Activated CD4-positive, alpha-beta T cell treated with anti-CD3 and anti-CD28 coated beads, Interleukin-2, amount 10 ng/mL, durations not matched to agents 24 days and 14 days (primary cell): ENCODE measurements at places on chromosomes 7 and 10. TPM values are rescaled to one million over a fixed set of nuclear protein-coding genes. Genes with fewer than 3 reads are reported as not detected.

Gene UNC5B
- total RNA-seq = 0.02 and 0.14 TPM in 2 replicates

DNA sequence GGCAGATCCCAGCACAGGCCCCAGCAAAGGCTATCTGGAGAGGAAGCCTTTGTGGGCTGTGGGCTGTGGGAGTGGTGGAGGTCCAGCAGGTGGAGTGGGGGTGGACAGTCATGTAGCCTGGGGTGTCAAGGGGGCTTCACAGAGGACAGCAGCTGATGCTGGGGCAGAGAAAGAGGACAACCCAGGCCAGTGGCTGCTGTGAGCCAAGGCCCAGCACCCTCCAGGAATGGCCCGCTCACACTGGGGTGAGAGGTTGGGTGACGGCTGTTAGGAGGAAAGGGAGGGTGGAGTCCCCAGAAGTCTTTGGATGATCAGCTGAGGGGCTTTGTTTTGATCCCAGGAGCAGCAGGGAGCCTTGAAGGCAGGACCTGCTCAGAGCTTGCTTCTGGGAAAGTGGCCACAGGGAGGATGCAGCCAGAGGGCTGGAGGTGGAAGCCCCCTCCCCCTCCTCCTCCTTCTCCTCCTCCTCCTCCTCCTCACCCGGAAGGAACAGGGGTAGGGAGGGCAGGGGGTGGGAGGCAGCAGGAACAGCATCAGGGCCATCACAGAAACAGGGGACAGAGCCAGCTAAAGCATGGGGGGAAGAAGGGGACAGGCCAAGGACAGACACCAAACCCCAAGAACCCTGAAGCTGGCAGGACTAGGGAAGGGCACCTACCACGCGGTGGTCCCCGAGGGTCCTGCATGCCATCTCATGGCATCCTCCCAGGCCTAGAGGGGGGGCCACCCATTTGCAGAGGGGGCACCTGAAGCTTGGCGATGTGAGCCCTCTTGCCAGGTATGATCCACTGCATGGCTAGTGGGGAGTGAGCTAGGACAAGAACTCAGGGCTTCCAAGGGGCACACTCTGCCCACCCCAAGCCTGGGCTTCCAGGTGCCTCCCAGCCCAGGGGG lies 144.9 kb downstream of the GRID1 start:
- peaks cover 3% of the 10 kb centered on the region for H3K4me1 ChIP-seq
- H3K4me3 ChIP-seq = no peak overlapping the region
- no peak overlapping the region for H3K27ac ChIP-seq

DNA sequence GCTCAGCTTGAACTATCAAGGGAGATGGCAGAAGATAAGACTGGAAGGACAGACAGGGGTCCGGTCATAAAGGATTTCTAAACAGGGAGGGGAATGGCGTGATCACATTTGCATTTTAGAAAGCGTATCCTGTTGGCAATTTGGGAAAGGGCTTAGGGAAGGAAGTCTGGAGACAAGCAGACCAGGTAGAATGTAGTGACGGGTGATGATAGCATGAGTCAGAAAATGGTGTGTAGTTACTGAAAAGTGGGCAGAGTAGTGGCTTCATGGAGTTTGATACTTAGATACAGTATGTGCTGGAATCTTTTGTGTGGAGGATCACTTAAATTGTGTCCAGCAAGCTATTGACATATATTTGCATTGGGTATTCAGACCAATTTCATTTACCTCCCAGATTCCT lies 61.2 kb downstream of the LRGUK start:
- H3K27ac ChIP-seq = no peak overlapping the region
- no peaks in the 10 kb centered on the region for H3K36me3 ChIP-seq
- H3K4me1 ChIP-seq = no peaks in the 10 kb centered on the region

- H3K36me3 ChIP-seq = peaks cover 18% of the 10 kb centered on the region
- H3K4me3 ChIP-seq = no peak overlapping the region
- H3K4me1 ChIP-seq = no peaks in the 10 kb centered on the region
- no peaks in the 10 kb centered on the region for H3K27me3 ChIP-seq
These were observed 48.5 kb downstream of the LCOR start for GRCh38 chr10:96880575-96880974.

GRCh38 chr10:96440361-96441292 lies 73.1 kb downstream of the TLL2 start:
- no peaks in the 10 kb centered on the region for H3K4me1 ChIP-seq
- peaks cover 6% of the 10 kb centered on the region for H3K27me3 ChIP-seq
- no peak overlapping the region for H3K4me3 ChIP-seq
- no peaks in the 10 kb centered on the region for H3K36me3 ChIP-seq

DNA sequence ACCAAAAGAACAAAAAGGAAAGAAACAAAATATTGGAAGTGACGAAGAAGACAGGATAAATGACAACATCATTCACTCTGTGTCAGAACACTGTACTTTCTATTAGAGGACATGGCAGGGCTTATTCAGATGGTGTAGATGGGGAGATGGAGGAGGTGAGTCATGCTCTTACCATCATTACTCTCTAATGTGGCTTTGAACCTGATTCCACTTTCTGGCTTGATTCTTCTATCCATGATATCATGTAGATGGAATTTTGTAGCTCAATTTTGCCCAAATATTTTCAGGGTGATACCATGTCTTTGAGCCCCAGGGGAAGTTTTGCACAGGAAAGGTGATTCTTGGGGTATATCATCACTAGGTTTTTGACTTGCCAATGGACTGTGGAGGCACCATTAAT lies 91.7 kb downstream of the CFAP58 start:
- no peaks in the 10 kb centered on the region for H3K4me1 ChIP-seq
- H3K27ac ChIP-seq = no peak overlapping the region
- H3K27me3 ChIP-seq = peaks cover 17% of the 10 kb centered on the region

Gene CRPPA
- 1.1 and 1.3 TPM in 2 replicates for total RNA-seq

DNA sequence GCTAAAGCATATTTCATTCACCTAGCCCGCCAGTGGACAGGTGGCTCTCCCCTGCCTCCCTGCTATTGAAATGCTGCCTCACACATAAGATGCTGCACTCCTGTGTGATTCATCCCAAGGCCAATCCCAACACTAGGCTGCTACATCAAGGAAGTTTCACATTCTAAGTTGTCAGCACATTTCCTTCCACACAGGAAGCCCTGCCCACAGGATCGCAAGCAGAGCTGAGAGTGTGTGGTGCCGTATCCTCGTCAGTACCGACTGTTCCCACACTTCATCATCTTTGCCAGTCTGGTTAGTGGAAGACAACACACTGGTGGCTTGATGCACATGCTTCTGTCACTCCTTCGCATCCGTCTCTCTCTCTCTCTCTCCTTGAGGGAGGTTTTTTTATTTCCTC lies 194.3 kb upstream of the PPP2R2D start:
- H3K27me3 ChIP-seq = no peaks in the 10 kb centered on the region
- no peak for DNase-seq
- no peak overlapping the region for H3K4me3 ChIP-seq
- H3K4me1 ChIP-seq = no peaks in the 10 kb centered on the region
- no peak overlapping the region for H3K27ac ChIP-seq

Gene LLCFC1
- total RNA-seq = not detected in 2 replicates

Gene DNAAF5
- total RNA-seq = 49.4 and 50.6 TPM in 2 replicates

- peaks cover 34% of the 10 kb centered on the region for H3K4me1 ChIP-seq
- H3K4me3 ChIP-seq = no peak overlapping the region
- H3K27me3 ChIP-seq = no peaks in the 10 kb centered on the region
- peak overlapping the region; percentile 39 for H3K27ac ChIP-seq
These were observed 93.2 kb upstream of the ZNF438 start for GRCh38 chr10:31124852-31125251.

Gene ZNF511
- 83.8 and 87.2 TPM in 2 replicates for total RNA-seq

Gene CTAGE4
- total RNA-seq = 0.56 and 1.1 TPM in 2 replicates

GRCh38 chr10:109880886-109881768 lies 42.2 kb downstream of the XPNPEP1 start:
- no peaks in the 10 kb centered on the region for H3K27me3 ChIP-seq
- peaks cover 58% of the 10 kb centered on the region for H3K36me3 ChIP-seq
- H3K27ac ChIP-seq = no peak overlapping the region
- no peak for DNase-seq

DNA sequence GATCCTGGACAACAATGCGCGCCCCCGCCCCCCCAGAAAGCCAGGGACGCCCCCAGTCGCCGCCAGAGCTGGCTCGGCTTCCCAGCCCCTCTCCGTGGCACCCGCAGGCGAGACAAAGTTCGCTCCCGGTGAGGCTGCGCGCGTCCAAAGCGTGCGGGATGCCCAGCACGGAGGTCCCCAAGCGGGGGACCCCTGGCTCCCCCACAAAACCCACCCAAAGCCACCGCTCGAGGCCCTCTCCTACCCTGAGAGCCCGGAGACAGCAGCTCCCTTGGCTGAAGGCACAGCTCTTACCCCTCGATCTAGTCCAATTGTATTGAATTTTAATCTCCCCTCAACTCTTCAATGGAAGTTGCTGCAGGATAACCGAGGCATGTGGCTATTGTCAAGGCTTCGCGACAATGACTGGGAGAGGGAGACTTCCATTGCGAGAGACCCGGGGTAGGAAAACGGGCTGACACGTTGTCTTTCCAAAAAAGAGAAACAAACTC lies 305.3 kb downstream of the PRPF18 start:
- no peak for DNase-seq
- H3K27me3 ChIP-seq = peaks cover 71% of the 10 kb centered on the region
- H3K4me1 ChIP-seq = peaks cover 8% of the 10 kb centered on the region
- peak overlapping the region; percentile 18 for H3K4me3 ChIP-seq

Gene VPS37D
- total RNA-seq = 0.40 and 0.47 TPM in 2 replicates

GRCh38 chr10:112805254-112805590 lies 144.8 kb upstream of the TCF7L2 start:
- H3K4me1 ChIP-seq = no peaks in the 10 kb centered on the region
- no peaks in the 10 kb centered on the region for H3K27me3 ChIP-seq

Gene PRRT4
- total RNA-seq = 0.14 TPM in 2 replicates

- no peaks in the 10 kb centered on the region for H3K4me1 ChIP-seq
- H3K36me3 ChIP-seq = no peaks in the 10 kb centered on the region
- DNase-seq = no peak
- H3K4me3 ChIP-seq = no peak overlapping the region
These were observed 87.7 kb downstream of the CUBN start for GRCh38 chr10:17041626-17042520.

DNA sequence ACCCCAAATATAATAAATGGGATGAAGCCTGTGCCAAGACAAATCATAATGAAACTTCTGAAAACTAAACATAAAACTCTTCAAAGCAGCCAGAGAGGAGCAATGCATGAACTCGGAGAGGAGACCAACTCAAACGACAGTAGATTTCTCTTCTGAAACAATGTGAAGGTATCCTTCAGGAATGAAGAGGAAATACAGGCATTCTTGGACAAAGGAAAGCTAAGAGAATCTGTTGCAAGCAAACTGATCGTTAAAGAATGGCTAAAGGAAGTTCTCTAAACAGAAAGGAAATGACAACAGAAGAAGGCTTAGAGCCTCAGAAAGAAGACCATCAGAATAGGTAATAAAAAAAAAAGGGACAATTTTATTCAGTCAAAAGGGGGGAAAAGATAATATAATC lies 6.6 kb downstream of the GNA12 start:
- H3K4me1 ChIP-seq = peaks cover 35% of the 10 kb centered on the region
- DNase-seq = no peak
- peak overlapping the region; percentile 36 for H3K4me3 ChIP-seq
- no peaks in the 10 kb centered on the region for H3K27me3 ChIP-seq
- peaks cover 38% of the 10 kb centered on the region for H3K36me3 ChIP-seq
- no peak overlapping the region for H3K27ac ChIP-seq

DNA sequence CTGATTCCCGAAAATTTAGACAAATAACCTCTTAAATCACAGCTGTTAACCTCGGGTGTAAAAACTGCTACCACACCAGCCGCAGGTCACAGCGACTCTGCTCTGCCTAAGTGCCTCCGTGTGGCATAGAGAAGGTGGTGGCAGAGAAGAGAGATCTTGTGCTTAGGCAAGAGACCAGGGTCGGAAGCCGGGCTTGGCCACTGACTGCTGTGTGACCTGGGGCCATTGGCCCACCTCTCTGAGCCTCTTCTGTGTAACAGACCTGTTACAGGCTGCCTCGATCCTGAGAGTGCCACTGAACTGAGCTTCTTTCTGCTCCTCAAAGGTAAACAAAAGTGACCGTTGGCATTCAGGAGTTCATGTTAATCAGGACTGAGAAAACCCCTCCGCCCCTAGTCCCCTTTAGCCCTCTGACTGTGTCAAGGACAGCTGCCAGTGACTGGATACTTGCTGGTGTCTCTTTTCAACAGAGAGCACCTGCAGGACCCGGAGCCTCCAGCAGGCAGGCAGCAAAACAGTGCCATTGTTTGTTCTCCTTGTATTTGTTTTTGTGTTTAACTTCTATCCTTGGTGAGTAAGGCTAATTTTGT lies 36.5 kb downstream of the ZMIZ1 start:
- no peak for DNase-seq
- H3K36me3 ChIP-seq = no peaks in the 10 kb centered on the region

Gene METTL27
- 1.3 and 1.9 TPM in 2 replicates for total RNA-seq

DNA sequence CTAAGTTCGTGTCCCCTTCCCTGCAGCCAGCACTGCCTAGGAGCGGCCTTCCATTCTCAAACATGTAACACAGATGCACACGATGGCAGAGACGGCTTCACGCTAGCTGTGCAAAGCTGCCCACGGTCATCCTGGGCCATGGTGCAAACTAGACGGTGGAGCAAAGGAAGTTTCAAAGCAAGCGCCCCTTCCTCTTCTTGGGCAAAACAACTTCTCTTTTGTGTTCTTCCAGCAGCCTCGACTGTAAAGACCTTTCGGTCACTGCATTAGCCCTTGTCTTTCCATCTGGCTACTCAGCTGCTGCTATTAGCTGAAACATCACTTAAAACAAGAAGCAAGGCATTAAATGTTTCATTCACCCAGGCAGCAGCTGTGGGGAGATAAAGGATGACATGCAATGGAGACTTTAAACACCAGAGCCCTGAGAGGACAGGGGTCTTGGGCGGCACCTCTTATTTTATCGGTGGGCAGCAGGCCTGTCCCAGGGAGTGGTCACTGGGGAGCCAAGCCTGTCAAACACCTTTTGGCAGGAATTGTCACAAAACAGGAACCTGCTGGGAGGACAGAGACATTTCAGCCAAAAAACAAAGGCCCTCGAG lies 214.8 kb downstream of the KLF6 start:
- DNase-seq = no peak
- peaks cover 12% of the 10 kb centered on the region for H3K27me3 ChIP-seq
- H3K4me3 ChIP-seq = no peak overlapping the region

Gene MOGAT3
- total RNA-seq = not detected in 2 replicates

DNA sequence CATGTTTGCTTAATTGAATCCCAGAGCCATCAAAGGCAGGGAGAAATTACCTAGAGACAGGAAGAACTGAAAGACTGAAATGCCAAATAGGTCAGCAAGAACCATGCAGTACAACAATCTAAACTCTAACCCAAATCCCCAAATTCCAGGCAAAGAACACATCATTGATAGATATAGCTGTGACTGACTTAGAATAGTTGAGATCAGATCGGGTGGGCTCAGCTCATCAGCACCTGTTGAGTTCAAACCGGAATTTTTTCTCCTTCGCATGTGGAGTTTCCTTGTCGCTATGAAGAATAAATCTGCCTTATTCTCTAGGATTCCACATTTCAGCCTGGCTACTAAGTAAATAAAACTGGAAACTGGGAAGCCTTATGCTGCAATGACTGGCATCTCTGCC lies 1.4 kb downstream of the ANKMY2 start:
- peak overlapping the region; percentile 93 for H3K4me3 ChIP-seq
- peaks cover 23% of the 10 kb centered on the region for H3K36me3 ChIP-seq
- no peak for DNase-seq
- H3K27ac ChIP-seq = peak overlapping the region; percentile 39
- H3K4me1 ChIP-seq = peaks cover 46% of the 10 kb centered on the region
- H3K27me3 ChIP-seq = no peaks in the 10 kb centered on the region
